NCI-H82 (cell line): ENCODE measurements at places on chromosomes 11 and 22.
A peak's percentile ranks its signal among the peaks of the same experiment; 100 is the strongest.

DNA sequence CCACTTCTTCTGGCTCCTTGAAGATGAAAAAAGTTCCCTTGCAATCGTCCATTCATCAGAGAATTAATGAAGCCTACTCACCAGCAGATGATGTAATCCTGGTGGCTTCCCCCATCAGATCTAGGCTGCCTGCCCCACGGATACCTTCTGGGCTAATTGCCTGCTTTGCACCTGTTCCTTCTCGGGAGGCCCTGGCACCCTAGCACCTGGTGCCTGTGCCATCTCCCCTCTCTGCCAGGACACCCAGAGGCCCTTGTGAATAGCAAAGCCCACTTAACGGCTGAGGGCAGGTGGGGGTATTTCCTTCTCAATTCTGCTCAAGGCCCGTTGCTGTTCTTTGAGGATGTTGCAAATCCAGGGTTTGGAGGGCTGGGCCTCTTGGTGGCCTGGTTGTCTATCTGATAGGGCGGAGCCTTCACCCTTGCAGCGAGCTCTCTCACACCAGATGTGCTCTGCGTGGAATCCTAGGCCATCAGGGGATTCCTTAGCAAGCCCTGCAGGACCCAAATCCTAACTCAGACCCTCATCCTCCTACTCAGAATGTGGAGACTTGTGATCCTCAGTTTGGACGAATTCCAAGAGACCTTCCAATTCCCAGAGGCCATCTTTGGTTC lies at the start of gene LMO2:
TSS of gene LMO2 (minus strand) at position 363 of the 614 bp plus-strand sequence. CDS start 22,360 bp downstream, outside the sequence.
- DNase-seq = peak; percentile 47

DNA sequence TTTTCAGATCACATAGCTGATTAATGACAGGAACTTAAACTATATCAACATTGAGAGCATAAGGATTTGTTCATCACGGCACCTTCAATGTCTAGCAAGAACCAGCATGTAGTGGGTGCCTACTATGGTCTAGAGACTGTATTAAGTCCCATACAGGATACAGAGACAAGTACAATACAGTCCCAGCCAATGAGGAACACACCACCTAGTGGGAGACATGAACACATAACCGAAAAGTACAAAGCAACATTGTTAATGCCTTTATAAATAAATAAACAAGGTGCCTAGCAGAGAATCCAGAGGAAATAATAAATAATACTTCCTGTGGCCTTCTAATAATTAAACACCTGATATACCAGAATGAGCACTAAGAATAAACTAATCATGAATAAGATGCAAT lies 87.7 kb upstream of the OPCML start:
- DNase-seq = peak; percentile 15

DNA sequence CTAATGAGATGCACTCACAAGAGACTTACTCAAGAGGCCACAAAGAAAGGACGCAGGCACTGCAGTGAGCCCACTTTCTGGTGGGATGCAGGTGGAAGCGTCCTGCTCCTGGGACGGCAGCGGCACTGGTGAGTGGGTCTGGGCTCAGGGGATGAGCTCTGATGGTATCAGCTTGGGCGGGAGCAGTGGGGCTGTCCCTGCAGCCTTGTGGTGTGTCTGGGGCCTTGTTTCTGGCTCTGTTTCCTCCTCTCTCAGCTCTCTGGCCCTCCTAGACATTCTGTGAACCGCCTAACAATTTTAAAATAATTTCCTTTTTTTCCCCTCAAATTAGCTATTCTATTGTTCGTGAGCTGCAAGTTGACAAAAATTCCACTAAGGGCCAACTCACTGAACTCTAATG lies 8.8 kb upstream of the ST14 start:
- DNase-seq = no peak

DNA sequence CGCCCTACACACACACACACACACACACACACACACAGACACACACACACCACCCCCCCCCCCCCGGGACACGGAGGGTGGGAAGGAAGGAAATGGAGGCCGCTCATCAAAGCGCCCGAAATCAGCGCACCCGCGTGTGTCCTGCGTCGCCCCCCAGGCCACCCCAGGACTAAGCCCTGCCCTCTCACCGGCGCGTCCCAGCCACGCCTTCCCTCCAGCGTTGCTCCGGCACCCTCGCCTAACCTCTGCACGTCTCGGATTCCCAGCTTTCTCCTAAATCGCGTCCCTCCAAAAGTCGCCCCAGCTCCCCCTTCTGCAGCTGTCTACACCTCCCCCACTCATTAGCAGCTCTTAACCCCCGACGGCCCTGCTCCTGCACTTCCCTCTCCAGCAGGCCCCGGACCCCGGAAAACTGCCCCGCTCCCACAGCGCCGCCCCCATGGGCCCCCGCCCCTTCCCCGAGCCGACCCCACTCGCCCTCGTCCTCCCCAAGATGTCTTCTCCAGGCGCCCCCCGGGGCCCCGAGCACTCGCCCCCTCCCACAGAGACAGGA lies 557 bp downstream of the PACSIN2 start:
- peak; percentile 61 for DNase-seq

- DNase-seq = peak; percentile 40
These were observed 539 bp downstream of the EIF4ENIF1 start for GRCh38 chr22:31488988-31489617.

DNA sequence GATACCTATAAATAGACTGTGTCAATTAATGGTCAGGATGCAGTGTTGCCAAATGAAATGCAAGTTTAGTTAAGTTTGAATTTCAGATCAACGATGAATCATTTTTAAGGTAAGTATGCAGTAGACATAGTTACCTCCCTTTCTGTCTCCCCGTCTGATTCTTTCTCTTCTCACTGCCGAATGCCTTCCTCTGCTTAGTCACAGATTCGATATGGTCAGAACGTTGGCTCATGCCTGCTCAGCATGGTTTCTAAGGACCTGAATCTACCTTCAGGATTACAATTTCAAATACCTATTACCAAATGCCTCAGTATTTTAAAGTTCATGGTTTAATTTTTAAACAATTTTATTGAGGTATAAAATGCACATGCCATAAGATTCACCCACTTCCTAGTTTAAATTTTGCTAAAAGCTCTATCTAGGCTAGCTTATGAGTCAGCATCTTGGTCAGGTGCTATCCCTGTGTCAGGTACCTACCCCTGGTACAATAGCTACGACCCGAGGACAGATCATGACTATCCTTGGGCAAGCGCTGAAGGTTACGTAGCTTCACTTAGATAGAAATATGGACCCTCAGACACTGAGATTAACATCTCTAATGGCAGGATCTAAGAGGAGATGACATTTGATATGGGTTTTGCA lies 78.2 kb upstream of the SPON1 start:
- DNase-seq = no peak

DNA sequence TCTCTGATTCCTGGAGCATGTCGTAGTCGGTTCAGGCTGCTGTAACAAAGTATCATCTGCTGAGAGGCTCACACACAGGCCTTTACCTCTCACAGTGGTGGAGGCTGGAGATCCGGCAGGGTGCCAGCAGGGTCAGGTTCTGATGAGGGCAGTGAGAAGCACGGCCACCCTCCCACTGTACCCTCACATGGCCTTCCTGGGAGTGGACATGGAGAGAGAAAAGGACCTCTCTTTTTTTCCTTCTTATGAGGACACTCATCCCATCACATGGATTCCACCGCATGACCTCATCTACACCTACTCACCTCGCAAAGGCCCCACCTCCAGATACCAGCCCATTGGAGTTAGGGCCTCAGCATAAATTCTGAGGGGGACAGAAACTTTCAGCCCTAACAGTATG lies 99.5 kb downstream of the BCR start:
- DNase-seq = no peak

- no peak for DNase-seq
These were observed 176.6 kb downstream of the GRIK4 start for GRCh38 chr11:120688163-120688562.

GRCh38 chr11:129410395-129410960 lies 34.8 kb downstream of the BARX2 start:
- no peak for DNase-seq

DNA sequence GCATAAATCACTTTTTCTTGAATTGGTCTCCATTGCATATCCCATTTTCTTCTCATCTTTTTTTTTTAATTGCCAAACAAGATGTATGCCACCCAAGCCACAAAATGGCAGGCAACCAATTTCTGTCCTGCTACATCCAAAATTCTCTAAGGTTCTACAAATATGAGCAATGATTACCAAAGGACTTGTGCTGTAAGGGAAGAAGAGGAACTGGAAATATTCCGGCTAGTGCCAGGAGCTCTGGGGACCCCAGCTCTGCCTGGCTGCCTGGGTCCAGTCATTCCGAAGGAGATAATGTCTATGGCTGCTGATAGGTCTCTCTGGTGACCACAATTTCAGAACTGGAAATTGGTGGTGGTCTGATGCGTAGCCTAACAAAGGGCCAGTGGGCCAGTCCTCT lies 17.1 kb upstream of the SNX32 start:
- DNase-seq = no peak

- no peak for DNase-seq
These were observed 611.9 kb downstream of the TBC1D22A start for GRCh38 chr22:47374273-47374771.

DNA sequence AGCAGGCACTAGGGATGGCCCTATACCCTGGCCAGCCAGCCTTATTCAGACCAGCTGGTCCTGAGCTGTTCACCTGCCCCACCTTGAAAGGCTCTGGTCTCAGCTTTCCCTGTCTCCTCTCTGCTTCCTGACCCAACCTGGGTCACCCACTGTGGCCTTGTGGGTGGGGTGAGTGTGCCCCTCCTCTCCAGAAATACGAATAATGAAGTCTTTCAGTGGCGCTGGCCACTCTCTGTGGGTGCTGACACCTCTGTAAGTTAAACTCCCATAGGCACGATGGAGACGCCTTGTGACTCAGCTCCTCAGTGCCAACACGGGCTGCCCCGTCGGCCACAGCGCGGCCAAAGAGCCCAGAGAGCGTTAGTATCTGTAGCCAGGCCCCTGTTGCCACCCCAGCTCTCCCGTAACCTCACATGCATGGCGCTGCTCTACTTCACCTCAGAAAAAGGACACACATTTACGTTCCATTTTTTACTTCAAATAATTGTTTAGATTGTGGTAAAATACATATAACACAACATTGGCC lies 74.6 kb upstream of the SEPTIN5 start:
- no peak for DNase-seq

GRCh38 chr11:108160970-108161566 lies 39.7 kb downstream of the ACAT1 start:
- DNase-seq = no peak

GRCh38 chr11:112226831-112227401 lies 688 bp downstream of the PTS start:
- DNase-seq = no peak

GRCh38 chr11:35236667-35237003 lies 97.7 kb downstream of the CD44 start:
- no peak for DNase-seq

GRCh38 chr11:73818846-73819245 lies 31.2 kb downstream of the MRPL48 start:
- no peak for DNase-seq

GRCh38 chr11:71976551-71976950 lies 22.2 kb upstream of the IL18BP start:
- no peak for DNase-seq

GRCh38 chr11:81787584-81788049 lies 946.0 kb downstream of the FAM181B start:
- DNase-seq = peak; percentile 0

DNA sequence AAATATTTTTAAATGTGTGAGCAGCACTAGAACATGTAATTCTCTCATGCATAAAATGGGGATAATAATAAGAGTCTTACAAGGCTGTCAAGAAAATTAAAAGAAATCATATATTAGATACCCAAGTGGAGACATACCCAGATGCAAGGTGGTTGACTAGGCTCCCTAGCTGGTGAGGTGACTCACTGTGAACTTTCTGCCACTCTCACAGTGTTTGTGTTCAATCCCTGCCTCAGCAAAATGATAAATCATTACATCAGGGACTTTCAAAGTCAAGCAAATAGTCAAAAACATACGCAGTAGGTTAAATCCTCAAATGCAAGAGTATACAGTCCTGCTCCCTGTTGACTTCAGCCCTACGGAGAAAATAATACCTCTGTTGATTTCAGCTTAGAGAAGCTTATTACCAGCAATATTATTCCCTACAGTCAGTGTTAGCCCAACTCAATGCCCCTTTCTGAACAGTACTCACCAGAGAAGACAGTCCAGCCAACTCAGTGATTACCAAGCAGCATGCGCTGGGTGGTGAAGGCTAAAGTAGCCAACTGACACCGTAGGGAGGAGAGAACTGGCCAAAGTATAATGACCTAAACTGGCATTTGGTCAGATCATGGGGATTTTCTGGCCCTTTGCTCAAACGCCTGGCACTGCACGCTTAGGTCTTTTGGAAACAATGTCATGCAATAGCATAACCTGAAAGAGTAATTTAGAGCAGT lies 73.1 kb upstream of the BARX2 start:
- DNase-seq = no peak
